NCI-H2081 (cell line): ENCODE measurements at places on chromosomes 7 and 10.

- DNase-seq = no peak
These were observed 2.0 kb downstream of the CALML3 start for GRCh38 chr10:5526691-5527331.

- DNase-seq = no peak
These were observed 38.0 kb downstream of the CYTH3 start for GRCh38 chr7:6234384-6234783.

- no peak for DNase-seq
These were observed 123.6 kb downstream of the TCF7L2 start for GRCh38 chr10:113073549-113074189.

GRCh38 chr10:11501600-11501999, 109.8 kb downstream of the USP6NL start:
- no peak for DNase-seq

DNA sequence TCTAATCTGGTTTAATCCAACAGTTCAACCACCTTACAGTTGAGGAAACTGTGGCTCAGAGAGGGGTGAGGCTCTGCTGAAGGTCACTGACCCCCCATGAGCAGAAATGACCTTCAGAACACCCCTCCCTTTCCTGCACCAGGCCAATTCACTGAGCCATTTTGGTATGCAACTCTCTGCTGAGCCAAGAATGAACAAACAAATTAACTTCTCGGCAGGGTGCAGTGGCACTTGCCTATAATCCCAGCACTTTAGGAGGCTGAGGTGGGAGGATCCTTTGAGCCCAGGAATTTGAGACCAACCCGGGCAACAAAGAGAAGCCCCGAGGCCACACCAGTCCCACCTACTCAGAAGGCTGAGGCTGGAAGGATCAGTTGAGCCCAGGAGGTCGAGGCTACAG, 29.8 kb downstream of the PDGFA start:
- no peak for DNase-seq
